Activated T-helper 1 cell treated with anti-CD3 and anti-CD28 coated beads, Interleukin-12 subunit alpha, Interleukin-12 subunit beta, Interleukin-2, Interleukin-4 antibody, amounts not matched to agents 30 ng/mL and 10 ng/mL and 1 ng/mL, durations not matched to agents 14 hours and 24 hours and 36 hours (primary cell): ENCODE measurements at places on chromosomes 16 and 17. TPM values are rescaled to one million over a fixed set of nuclear protein-coding genes. Genes with fewer than 3 reads are reported as not detected.
A peak's percentile ranks its signal among the peaks of the same experiment; 100 is the strongest.

DNA sequence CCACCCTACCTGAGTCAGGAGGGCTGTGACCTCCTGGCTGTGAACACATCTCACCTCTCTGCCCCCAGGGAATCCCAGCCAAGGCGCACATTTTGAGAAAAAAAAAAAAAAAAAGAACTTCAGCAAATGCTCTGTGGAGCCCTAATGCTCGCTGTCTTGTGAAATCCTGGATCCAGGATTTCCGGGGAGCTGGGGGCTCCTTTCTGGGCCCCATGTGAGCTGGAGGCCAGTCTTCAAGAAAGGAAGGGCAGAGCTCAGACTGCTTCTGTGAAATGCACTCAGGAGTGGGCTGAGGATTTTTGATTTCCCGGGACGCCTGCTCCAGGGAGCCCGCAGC, 36.0 kb upstream of the EMP2 start:
- no peak overlapping the region for H3K4me3 ChIP-seq
- H3K36me3 ChIP-seq: no peaks in the 10 kb centered on the region
- no peak for DNase-seq
- no peak overlapping the region for H3K27ac ChIP-seq
- H3K4me1 ChIP-seq: no peaks in the 10 kb centered on the region

- no peak overlapping the region for H3K4me3 ChIP-seq
- H3K27me3 ChIP-seq: no peaks in the 10 kb centered on the region
- H3K27ac ChIP-seq: no peak overlapping the region
- H3K4me1 ChIP-seq: no peaks in the 10 kb centered on the region
Observed at GRCh38 chr16:11871193-11871592, 19.9 kb upstream of the RSL1D1 start.

DNA sequence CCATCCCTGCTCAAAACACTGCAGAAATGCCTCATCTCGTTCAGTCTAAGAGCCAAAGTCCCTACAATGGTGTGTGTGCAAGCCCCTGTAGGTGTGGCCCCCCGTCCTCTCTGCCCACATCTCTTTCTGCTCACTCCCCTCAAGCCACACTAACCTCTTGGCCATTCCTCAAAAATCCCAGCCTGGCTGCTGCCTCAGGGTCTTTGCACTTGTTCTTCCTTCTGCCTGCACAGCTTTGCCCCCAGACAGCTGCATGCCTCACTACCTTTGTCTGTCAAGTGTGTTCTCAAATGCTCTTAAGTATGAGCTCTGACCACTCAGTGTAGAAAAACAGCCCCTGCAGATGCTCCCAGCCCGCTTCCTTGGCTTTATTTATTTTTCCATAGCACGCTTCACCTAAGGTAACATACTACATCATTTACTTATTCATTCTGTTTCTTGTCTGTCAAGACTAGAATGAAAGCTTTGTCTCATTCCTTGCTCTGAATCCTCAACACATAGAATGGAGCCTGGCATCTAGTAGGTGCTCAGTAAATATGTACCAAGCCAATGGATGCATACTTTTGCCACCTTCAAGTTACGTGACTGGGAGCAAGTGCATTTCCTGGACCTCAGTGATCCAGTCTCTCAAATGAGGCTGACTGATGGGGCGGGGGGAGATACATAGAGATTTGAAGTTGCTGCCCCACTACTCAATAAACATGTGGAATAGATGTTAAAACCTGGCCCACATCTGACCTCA, 38.1 kb downstream of the RAI1 start:
- H3K36me3 ChIP-seq: peaks cover 8% of the 10 kb centered on the region
- H3K27me3 ChIP-seq: peaks cover 34% of the 10 kb centered on the region
- no peak overlapping the region for H3K27ac ChIP-seq
- no peak overlapping the region for H3K4me3 ChIP-seq
- peaks cover 22% of the 10 kb centered on the region for H3K4me1 ChIP-seq
- no peak for DNase-seq

GRCh38 chr16:78773291-78773702, 673.8 kb downstream of the WWOX start:
- no peaks in the 10 kb centered on the region for H3K27me3 ChIP-seq
- H3K4me1 ChIP-seq: peaks cover 69% of the 10 kb centered on the region
- H3K36me3 ChIP-seq: peaks cover 11% of the 10 kb centered on the region
- no peak for DNase-seq
- peak overlapping the region; percentile 4 for H3K4me3 ChIP-seq

DNA sequence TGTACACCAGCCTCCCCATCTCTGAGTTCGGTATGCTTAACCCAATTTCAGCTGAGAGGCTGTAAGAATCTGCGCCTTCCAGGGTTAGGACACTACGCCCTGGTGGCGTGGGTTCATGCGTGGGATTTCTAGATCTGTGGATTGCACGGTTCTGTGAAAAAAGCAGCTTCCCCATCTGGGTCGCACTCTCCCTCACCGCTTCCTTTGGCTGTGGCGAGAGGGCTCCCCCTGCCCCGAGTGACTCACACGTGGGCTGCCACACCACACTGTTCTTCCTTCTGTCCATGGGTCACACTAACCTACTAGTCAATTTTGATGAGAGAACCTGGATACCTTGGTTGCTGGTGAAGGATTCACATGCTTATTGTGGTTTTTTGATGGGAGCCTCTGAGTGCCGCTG, 256.0 kb upstream of the MAF start:
- H3K4me3 ChIP-seq: no peak overlapping the region
- no peak for DNase-seq
- H3K27me3 ChIP-seq: peaks cover 4% of the 10 kb centered on the region
- peaks cover 6% of the 10 kb centered on the region for H3K4me1 ChIP-seq

- H3K27me3 ChIP-seq: no peaks in the 10 kb centered on the region
- no peak for DNase-seq
- no peaks in the 10 kb centered on the region for H3K4me1 ChIP-seq
- no peaks in the 10 kb centered on the region for H3K36me3 ChIP-seq
Observed at GRCh38 chr16:86087896-86088230, 188.9 kb downstream of the IRF8 start.

DNA sequence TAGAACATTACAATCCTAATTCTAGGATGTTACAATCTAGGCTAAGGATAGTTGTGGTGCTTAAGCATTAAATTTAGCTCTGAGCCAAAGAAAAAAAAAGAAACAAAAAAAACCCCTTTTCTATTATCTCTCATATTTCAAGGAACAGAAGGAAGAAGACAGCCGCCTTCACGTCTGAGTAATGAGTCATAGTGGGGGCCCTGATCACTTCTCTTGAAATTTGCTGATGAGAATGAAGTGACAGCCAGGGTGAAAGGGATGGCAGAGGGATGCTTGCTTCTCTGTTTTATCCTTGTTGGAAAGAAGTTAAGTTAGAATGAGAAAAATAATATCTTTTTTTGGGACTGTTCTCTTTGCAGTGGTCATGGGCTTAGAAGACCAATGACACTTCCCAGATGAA, 82.6 kb upstream of the MPHOSPH6 start:
- H3K4me1 ChIP-seq: no peaks in the 10 kb centered on the region
- DNase-seq: no peak
- no peak overlapping the region for H3K4me3 ChIP-seq
- no peaks in the 10 kb centered on the region for H3K36me3 ChIP-seq

GRCh38 chr17:27630607-27631410, at the start of gene LGALS9:
LGALS9 (plus strand) TSS chr17:27631188; CDS start chr17:27631266, 78 bp downstream.
- peak within 1 kb of the TSS; percentile 89 for H3K4me3 ChIP-seq
- peak; percentile 37 for DNase-seq
- H3K4me1 ChIP-seq: peaks cover 54% of the 10 kb centered on the region
- H3K36me3 ChIP-seq: peaks cover 29% of the 10 kb centered on the region
- H3K27me3 ChIP-seq: no peaks in the 10 kb centered on the region

- peak; percentile 84 for DNase-seq
- H3K4me3 ChIP-seq: peak overlapping the region; percentile 48
- peaks cover 85% of the 10 kb centered on the region for H3K4me1 ChIP-seq
- H3K27ac ChIP-seq: peak overlapping the region; percentile 97
Observed at GRCh38 chr16:26598061-26598460, 468.7 kb upstream of the C16orf82 start.

DNA sequence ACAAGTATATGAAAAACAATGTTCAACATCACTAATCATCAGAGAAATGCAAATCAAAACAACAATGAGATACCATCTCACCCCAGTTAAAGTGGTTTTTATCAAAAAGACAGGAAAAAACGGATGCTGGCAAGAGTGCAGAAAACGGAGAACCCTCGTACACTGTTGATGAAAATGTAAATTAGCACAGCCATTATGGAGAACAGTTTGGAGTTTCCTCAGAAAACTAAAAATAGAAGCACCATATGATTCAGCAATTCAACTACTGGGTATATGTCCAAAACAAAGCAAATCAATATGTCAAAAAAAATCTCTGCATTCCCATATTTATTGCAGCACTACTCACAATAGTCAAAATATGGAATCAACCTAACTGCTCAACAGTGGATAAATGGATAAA, 50.1 kb upstream of the CES5A start:
- H3K4me3 ChIP-seq: no peak overlapping the region
- H3K27ac ChIP-seq: no peak overlapping the region
- H3K36me3 ChIP-seq: no peaks in the 10 kb centered on the region
- DNase-seq: no peak

DNA sequence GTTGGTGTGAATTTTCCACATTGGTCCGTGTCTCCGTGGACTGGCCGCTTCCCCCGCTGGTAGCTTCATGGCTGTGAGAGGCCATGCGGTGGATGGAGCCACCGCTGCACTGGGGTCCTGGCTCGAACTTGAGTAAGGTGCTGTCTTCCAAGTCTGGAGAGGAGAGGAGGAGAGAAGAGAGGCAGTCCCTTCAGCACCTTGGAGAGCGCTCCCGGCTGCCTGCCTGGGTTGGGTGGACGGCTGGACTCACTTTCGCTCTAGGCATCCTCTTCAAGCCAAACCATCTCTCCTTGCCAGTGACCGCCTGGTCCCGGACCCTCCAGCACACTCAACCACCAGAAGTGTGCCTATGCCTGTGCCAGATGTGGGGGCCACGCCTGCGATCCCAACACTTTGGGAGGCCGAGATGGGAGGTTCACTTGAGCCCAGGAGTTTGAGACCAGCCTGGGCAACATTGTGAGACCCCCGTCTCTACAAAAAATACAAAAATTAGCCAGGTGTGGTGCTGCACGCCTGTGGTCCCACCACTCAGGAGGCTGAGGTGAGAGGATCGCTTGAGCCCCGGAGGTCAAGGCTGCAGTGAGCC, 6.2 kb downstream of the JPH3 start:
- no peaks in the 10 kb centered on the region for H3K4me1 ChIP-seq
- no peaks in the 10 kb centered on the region for H3K36me3 ChIP-seq
- no peak overlapping the region for H3K27ac ChIP-seq

DNA sequence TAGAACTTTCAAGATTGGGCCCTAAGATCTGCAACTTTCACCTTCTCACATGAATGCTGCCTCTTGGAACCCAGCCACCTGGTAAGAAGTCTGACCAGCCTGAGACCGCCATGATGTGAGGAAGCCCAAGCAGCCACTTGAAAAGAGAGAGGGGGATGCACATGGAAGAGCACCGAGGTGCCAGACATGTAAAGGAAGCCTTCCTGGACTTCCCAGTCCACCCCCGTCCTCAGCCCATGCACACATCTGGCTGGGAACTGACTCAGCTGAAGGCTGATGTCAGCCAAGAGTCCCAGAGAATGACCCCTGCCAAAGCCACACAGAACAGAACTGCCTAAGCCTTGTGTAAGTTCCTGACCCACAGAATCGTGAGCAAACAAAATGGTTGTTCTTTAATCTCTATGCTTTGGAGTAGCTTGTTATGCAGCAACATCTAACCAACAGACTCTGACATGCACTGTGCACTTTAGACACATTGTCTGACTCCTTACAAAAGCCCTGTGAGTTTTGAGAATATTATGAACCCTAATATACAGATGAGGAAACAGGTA, 86.7 kb downstream of the RMI2 start:
- no peak overlapping the region for H3K4me3 ChIP-seq
- DNase-seq: no peak
- H3K27ac ChIP-seq: no peak overlapping the region
- H3K36me3 ChIP-seq: no peaks in the 10 kb centered on the region
- H3K27me3 ChIP-seq: peaks cover 7% of the 10 kb centered on the region

GRCh38 chr17:61251939-61252865, 147.4 kb upstream of the TBX2 start:
- H3K4me3 ChIP-seq: no peak overlapping the region
- no peak overlapping the region for H3K27ac ChIP-seq
- DNase-seq: no peak

DNA sequence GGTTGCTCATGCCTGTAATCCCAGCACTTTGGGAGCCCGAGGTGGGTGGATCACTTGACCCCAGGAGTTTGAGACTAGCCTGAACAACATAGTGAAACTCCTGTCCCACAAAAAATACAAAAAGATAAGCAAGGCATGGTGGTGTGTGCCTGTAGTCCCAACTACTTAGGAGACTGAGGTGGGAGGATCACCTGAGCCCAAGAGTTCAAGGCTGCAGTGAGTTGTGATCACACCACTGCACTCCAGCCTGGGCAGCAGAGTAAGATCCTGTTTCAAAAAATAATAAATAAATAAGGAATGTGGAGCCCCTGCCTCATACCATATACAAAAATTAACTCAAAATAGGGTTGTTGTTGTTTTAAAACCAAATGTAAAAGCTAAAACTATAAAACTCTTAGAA, 26.2 kb upstream of the CORO1A start:
- DNase-seq: no peak
- H3K27ac ChIP-seq: no peak overlapping the region
- no peaks in the 10 kb centered on the region for H3K27me3 ChIP-seq
- H3K4me3 ChIP-seq: no peak overlapping the region
- no peaks in the 10 kb centered on the region for H3K4me1 ChIP-seq
- no peaks in the 10 kb centered on the region for H3K36me3 ChIP-seq

DNA sequence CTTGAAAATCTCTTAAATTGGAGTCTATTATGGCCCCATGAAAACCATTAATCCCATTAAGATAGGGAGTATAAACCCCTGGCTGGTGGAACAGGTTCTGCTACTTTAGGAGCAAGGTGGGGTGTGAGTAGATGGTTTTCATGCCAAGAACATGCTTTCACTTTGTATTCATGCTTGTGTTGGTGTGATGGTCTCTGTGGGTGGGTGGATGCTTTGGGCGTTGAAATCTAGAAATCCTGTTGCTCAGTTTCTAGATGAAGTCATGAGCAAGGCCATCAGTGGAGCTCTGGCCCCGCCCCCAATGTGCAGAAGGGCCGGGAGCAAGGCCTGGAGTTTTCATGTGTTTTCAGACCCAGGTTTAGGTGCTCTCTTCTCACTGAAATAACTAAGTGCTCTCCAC, 20.1 kb downstream of the PLD6 start:
- no peaks in the 10 kb centered on the region for H3K27me3 ChIP-seq
- peaks cover 57% of the 10 kb centered on the region for H3K4me1 ChIP-seq
- peaks cover 38% of the 10 kb centered on the region for H3K36me3 ChIP-seq

DNA sequence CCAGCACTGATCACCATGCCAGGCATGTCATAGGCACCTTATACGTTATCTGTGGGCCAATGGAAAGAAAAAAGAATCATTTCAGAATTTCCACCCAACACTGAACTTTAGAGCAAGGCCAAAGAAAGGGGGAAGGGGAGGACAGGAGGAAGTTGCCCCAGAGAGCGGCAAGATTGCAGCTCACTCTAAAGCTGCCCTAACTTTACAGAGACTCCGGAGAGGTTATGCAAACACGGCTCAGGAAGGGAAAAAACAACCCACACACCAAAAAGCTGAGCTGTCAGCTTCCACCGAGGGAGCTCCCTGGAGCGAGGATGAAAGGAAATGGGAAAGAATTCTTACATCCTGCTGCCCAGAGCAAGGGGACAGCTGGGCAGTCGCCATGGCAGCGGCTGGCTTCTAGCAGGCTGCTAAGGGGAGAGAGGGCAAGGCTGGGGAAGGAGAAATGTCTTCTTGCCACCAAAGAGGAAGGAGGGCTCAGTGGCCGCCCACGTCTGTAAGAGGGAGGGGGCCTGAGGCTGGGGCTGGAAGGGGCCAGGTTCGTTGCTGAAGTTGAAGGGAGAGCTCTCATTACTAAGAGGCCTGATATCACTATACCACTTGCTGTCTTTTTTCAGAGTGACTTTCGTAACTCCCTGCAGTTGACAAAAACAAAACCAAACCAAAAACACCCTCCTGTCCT, 18.2 kb downstream of the COTL1 start:
- H3K4me3 ChIP-seq: peak overlapping the region; percentile 80
- H3K27ac ChIP-seq: peak overlapping the region; percentile 97
- peak; percentile 46 for DNase-seq
- H3K27me3 ChIP-seq: no peaks in the 10 kb centered on the region
- peaks cover 35% of the 10 kb centered on the region for H3K36me3 ChIP-seq

The KCNJ18 gene
- total RNA-seq: not detected in 2 replicates

The DDX5 gene
- 920 and 926 TPM in 2 replicates for total RNA-seq

The MT1A gene
- total RNA-seq: 0.60 and 4.1 TPM in 2 replicates
